Non-pigmented ciliary epithelial cell (primary cell): ENCODE measurements at places on chromosomes 6 and 20.

DNA sequence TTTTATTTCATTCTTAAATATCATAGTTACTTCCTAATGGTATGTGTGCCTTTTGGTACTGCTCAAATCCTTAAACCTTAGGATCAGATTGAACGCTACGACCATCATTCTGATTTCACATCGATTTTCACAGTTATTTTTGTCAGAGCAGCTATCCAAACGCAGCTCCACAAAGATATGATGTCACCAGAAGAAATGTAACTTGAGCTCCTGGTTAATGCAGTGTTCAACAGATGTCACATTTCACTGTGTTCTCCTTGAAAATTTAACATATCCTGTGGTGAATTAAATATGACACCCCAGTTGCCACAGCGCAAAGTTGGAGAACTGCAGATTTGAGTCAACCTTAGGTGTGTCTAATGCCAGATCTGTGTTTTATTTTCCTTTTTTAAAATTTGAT lies 81.4 kb downstream of the CTNNBL1 start:
- DNase-seq: no peak

- no peak for DNase-seq
These were observed 160.4 kb downstream of the TMEM242 start for GRCh38 chr6:157162766-157163433.

DNA sequence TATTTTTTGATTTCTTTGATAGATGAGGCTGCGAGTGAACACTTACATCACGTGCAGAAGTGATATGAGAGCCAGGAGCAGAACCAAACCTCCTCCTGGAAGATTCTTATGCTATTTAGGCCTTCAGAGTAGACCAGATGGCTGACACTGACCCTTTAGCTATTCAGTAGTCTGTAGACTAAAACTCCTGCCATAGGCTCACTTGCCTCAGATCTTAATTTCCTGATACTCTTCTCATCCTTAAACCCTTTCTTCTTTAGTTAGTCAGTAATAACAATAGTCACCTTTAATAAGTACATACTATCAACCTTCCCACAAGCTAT lies 45.2 kb upstream of the PXDC1 start:
- no peak for DNase-seq

GRCh38 chr6:40825102-40825501 lies 213.9 kb downstream of the UNC5CL start:
- DNase-seq: no peak

GRCh38 chr20:36606158-36607066 lies 833 bp downstream of the RAB5IF start:
- DNase-seq: no peak

GRCh38 chr6:101199441-101199840 lies 194.1 kb upstream of the GRIK2 start:
- DNase-seq: no peak
